ENCODE measurements at places on chromosomes 13 and 19.
A peak's percentile ranks its signal among the peaks of the same experiment; 100 is the strongest.

- DNase-seq, result no peak
Observed at GRCh38 chr13:83350569-83350968, 531.7 kb downstream of the SLITRK1 start.

DNA sequence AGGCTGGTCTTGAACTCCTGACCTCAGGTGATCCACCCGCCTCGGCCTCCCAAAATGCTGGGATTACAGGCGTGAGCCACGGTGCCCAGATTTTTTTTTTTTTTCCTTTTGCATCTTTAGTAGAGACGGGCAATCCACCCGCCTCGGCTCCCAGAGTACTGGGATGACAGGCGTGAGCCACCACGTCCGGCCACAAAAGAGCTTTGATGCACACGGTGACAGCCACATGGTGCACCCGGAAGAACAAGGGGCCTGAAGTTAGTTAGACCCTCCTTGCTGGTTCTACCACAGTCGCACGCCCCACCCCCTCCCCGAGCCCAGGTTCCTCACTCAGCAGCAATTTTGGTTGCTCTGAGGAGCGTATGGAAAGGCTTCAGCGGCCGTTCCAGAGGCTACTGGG lies 54.2 kb upstream of the USE1 start:
- DNase-seq, result peak; percentile 18

DNA sequence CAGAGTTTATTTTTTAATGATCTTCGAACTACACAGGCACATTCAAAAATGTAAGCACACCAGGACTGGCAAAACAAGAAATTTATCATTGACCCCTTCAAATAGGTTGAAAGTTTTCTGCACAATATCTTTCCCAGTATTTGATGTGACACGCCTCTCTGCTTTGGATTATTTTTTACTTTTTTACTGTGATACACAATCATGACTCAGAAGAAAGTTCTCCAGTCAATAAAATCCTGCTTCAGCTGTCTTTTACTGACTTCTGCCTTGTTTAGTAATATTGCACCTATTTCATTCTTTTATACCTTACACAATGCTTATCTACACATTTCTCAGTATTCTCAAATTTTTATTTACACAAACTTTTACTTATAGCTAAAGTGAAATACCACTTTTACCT lies 1750.4 kb downstream of the PCDH9 start:
- no peak for DNase-seq

DNA sequence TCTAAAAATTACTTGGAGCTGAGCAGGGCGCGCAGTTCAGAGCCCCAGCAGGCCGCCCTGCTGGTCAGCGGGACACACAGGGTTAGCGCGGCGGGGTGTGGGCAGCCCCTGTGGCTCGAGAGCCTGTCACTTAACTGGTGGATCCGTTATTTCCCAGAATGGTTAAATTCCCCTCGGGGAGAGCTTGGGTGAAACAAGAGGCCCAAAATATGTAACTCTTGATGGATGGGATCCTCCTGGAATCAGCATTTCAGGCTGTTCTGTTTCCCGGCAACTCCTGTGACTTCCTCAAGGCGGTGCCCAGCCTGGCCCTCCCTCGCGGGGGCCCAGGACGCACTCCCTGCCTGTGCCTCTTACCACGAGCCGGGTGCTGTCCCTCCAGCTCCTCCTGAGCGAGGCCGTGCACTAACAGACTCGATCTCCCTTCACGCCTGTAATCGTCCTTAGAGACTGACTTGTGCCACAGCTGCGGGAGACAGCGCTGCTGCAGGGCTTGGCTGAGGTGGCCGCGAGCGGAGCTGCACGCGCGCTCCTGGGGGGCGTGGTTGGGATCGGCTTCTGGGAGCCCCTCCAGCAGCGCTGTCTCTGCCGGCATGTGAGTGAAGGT lies 9.7 kb downstream of the PTBP1 start:
- DNase-seq, result no peak

- no peak for DNase-seq
Observed at GRCh38 chr13:112910616-112911280, 58.3 kb upstream of the MCF2L start.

DNA sequence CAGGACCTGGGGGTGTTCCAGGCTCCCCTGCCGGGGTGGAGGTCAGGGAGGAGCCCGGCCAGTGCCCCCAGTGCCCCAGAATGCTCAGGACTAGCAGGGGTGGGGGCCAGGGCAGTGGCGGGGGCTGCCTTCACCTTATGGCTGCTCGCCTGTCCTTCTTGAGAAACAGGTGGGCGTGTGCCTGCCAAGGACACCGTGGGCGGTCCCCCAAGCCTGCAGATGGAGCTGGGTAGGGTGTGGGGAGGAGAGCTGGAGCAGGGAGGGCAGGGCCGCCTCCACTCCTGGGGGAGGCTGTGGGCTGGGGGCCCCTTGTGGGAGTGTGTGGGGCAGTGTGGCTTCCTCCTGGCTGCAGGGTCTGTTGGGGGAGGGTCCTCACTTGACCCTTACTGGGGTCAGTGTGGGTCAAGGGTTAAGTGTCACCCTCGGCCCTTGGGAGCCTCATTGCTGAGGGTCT lies 160.1 kb downstream of the KDM4B start:
- no peak for DNase-seq

GRCh38 chr19:54335164-54335563 lies 3.8 kb downstream of the LILRA4 start:
- no peak for DNase-seq

DNA sequence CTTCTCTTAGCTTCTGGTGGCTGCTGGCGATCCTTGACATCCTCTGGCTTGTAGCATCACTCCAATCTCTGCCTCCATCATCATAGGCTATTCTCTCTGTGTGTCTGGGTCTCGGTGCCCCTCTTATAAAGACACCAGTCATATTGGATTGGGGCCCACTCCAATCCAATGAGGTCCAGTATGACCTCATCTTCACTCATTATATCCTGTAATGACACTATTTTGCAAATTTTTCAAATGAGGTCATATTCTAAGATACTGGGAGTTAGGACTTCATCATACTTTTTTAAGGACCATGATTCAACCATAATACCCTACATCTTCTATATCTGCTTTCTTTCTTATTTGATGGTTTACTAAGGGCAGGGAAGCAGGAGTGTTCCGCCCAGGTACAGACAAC lies 12.0 kb upstream of the SLC46A3 start:
- no peak for DNase-seq

Measured in activated CD4-positive, alpha-beta T cell treated with anti-CD3 and anti-CD28 coated beads, Interleukin-2, Interleukin-4, amounts not matched to agents 100 ng/mL and 50 ng/mL, durations not matched to agents 16 hours and 8 hours (primary cell).